ENCODE measurements at places on chromosomes 1 and 21. TPM values are rescaled to one million over a fixed set of nuclear protein-coding genes. Genes with fewer than 3 reads are reported as not detected.

- DNase-seq: no peak
Measured at GRCh38 chr1:58763214-58763613, 20.6 kb downstream of the JUN start.

DNA sequence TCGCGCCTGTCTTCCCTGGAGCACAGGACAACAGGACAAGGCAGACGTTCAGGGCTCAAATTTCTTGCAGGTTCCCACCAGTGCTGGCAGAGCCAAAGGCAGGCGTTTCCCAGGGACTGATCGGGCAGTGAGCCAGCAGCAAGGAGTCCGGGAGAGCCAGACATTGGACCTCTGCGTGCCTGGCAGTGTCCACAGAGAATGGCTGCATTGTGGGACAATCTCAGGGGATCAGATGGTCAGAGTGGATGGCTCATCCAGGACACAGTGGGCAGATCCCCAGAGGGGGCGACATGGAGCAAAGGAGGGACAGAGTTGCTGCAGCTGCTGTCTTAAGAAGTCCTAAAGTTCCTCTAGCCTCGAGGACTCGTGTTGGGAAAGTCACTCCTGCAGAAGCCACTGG, 4.6 kb downstream of the TMEM63A start:
- no peak for DNase-seq

- DNase-seq: no peak
Measured at GRCh38 chr1:204836856-204837255, 33.8 kb upstream of the NFASC start.

MTF2 gene
- polyA plus RNA-seq: 15.9 TPM

- no peak for DNase-seq
Measured at GRCh38 chr1:43002116-43002515, 43.4 kb upstream of the SLC2A1 start.

SLAMF9 gene
- polyA plus RNA-seq: 0.57 TPM

DNA sequence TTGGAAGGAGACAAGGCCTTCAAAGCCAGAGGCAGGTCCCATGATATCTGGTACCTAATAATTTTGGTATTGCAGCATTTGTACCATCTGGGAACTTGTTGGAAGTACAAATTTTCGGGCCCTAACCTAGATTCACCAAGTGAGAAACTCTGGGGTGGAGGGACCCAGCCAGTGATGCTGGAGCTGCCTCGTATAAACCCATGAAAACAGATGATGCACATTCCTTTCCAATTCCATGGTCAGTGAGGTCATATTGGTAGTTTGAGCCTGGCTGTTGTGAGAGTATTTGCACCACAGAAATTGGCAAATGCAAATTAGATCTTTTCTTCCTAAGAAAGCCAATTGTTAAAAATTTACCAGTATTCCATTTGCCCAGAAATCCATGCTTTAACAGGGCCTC, 269.6 kb upstream of the PLXNA2 start:
- no peak for DNase-seq

DNA sequence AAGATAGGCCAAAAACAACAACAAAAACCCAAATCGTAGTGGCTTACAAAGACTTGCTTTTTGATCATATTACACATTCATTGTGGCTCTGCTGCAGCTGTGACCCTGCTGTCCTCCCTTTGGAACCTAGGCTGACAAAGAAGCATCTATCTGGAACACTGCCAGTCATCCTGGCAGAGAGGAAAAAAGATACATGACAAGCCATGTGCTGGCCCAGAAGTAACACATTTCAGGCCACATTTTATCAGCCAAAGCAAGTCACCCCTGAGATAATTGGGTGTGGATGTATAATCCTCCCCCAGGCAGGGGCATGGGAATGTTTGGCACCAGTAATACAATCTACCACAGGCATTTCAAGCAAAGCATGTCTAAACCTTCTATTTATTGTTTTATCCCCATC, 37.2 kb upstream of the AGO1 start:
- no peak for DNase-seq

DNA sequence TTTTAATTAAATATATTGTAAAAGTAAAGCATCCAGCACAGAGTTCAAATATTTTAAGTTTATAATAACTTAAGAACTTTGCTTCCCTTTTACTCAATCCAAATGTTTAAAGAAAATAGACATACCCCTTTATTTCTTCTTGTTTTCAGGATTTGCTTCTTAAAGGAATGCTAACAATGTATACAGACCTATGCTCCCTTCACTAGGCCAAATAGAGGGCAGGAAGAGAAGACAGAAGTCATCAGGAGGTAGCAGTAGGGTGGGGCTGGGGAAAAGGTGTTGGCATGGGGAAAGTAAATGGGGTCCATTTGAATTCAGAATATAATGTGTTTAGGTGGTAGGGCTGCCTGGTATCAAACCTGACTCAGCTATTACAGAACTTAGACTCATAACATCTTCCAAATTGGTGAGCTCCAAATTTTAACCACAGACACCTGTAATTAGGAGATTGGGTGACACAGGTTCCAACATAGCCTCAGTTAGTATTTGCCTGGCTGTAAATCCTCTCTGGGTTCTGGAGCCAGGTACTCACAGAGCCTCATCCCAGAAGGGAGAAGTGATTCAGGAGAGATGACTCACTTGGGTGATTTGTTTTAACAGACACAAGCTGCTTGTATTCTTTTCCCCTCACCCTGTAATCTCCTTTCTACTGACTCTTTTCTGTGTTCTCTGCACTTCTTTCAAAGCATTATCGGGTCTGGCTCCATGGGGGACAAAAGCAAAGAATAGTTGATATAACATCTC, 60.1 kb upstream of the DUSP10 start:
- no peak for DNase-seq

DNA sequence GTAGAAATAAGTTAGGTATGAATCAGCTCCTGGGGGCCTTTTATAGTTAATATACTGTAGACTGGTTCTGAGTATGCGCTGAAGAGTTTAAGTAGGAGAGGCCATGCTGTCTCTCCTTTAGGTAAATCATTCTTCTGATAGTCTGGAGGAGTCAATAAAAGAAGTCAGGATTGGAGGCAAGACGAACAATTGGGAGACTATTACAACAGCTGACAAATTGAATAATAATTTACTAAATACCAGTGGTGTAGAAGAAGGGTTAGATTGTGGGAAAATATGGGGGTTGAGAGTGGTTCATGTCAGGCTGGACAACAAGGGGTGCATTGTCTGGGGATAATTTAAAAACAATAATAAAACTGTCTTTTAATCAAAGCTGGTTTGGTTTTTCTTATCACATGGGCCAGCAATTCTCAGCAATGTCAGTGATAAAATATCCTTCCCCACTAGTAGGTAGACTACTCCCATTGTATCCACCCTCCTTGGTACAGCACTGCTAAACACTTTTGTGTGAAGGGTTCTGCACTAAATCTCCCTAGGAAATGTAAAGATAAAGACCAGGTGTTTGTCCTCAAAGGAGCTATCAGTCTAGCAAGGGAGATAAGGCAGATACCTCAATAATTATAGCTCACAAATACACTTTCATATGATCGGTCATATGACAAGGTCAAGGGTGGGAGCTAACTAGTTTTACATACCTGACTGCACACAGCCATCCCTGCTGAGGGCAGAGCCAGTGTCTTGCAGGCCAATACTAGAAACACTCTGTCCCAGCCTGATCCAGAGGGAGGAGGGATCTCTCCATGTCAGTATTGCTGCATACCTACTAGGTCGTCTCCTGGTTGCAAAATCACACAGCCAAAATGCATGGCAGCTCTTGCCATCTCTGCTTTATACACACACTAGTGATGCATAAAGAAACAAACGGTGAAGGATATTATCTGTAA, 299.7 kb downstream of the VAV3 start:
- no peak for DNase-seq

- no peak for DNase-seq
Measured at GRCh38 chr1:111733183-111733991, 5.8 kb downstream of the INKA2 start.

DNA sequence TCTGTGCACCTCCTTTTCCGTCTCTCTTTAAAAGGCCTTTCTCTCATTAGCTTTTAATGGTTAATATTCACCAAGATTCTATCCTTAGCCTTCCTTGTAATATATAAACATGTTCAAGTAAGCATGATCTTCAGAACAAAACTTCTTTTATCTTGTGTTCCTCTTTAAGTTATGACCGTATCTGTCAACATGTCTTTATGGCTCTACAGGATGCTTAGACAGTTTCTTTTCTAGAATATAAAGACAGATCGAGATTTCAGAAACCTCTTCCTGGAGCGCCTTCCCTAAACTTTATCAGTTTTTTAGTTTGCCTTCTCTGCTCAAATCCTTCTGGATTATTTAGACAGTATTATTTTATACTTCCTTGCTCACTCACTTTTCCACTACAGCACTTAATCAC, 7.2 kb downstream of the RO60 start:
- no peak for DNase-seq

- no peak for DNase-seq
Measured at GRCh38 chr1:81921851-81922462, 121.2 kb downstream of the ADGRL2 start.

DNA sequence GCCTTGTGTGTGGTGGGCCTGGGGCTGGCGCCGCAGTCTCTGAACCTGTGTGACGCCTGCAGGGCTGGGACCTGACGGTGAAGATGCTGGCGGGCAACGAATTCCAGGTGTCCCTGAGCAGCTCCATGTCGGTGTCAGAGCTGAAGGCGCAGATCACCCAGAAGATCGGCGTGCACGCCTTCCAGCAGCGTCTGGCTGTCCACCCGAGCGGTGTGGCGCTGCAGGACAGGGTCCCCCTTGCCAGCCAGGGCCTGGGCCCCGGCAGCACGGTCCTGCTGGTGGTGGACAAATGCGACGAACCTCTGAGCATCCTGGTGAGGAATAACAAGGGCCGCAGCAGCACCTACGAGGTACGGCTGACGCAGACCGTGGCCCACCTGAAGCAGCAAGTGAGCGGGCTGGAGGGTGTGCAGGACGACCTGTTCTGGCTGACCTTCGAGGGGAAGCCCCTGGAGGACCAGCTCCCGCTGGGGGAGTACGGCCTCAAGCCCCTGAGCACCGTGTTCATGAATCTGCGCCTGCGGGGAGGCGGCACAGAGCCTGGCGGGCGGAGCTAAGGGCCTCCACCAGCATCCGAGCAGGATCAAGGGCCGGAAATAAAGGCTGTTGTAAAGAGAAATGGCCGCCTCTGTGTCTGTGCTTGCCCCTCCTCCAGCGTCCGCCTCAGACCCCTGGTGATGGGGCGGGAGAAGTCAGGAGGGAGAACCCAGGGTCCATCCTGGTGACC, 788 bp downstream of the ISG15 start:
- DNase-seq: no peak

DNA sequence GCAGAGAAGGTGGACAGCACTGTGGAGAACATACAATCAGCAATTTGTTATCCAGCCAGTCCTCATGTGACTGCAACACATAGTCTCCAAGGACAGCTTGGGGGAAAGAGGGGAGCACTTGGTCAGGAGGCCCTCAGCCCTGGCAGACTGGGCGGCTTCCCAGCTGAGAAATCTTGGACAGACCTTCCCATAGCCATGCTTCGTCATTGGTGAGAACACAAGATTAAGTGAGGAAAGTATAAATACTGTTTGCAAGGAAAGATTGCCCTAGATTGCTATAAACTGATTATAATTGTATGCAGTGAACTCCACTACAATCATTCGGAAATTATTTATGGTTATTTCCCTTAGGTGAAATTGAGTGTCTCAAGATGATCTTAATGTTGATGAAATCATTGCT, 131.5 kb downstream of the LMX1A start:
- DNase-seq: no peak

- no peak for DNase-seq
Measured at GRCh38 chr21:46124083-46124925, 26.4 kb downstream of the COL6A2 start.

DNA sequence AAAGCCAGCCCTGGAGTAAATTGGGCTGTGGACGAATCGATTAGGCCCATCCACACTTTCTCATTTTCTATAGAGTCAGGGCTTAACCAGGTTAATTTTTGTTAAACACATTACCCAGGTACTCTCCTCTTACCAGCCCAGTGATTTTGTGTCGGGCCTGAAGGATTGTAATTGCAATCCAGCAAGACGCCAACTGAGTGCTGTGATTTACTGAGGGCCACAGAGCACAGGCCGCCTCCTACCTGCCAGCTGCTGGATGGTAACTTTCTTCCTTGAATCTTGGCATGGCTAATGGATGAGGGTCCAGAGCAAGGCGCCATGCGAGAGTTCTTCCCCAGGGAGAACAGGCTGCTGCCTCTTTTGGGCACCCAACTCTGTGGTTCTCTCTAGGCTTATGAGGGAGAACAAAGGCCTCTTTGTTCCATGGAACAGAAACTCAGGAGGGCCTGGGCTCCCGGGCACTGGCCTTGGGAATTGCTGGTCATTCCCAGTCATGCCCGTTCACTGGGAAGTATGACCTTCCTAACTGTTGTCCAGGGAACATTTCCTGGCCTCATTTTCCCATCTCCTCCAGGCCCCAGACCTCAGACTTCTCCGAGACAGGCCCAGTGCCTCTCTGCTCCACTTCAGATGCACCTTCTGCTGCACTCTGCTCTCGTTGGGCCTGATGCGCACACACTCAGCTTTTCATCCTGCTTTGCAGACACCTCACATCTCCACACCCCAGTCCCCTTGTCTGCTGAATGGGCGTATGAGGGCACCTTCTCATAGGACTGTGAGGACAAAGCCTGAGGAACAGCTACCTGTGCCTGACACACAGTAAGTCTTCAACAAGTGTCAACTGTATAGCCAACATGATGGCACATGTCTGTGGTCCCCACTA, 57.3 kb downstream of the SYF2 start:
- DNase-seq: no peak

PTGER3 gene
- 0.04 TPM for polyA plus RNA-seq

LEMD1 gene
- polyA plus RNA-seq: 0.91 TPM

DNA sequence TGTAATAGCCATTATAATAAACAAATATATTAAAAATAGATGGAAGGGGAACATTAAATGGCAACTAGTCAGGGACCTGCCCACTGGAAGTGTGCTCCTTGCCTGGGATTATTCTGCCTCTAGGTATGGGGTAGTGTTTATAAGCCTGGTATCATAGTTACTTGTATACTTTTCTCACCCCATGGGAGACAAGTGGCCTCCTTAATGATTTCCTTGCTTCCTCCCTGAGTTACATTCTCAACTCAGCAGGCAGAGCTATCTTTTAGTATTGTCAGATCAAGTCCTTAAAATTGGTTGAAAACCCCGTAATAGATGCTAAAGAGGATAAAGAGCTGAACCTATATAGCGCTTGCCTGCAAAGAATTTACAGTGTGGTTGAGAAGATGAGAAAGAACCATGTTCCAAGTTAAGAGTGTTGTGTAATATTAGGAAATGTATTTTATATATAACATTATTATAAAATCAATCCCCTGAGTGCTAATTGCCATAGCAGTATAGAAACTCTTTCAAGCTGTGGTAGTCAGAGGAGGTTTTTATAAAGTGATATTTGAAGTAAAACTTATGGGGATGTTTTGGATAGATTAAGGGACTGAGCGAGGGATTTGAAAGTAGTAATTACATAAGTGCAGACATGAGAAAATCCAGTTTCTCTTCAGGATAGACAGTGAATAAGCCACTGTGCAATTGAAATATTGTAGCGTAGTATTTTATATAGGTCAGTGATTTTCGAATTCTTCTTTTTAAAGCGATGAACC, 106.5 kb downstream of the SPATA46 start:
- DNase-seq: no peak

RBM8A gene
- polyA plus RNA-seq: 111 TPM

ADAM30 gene
- polyA plus RNA-seq: not detected

TTC24 gene
- polyA plus RNA-seq: not detected

GRCh38 chr1:19942088-19942487, 18.7 kb upstream of the PLA2G2E start:
- no peak for DNase-seq

FGR gene
- polyA plus RNA-seq: 0.17 TPM
